Stimulated activated CD8-positive, alpha-beta memory T cell treated with anti-CD3 and anti-CD28 coated beads, Interleukin-2, amount 100 ng/mL, for 1 hour (primary cell): ENCODE measurements at places on chromosomes 6 and 20.

GRCh38 chr6:125377621-125378020 is 75.9 kb upstream of the HDDC2 start:
- no peak for DNase-seq

DNA sequence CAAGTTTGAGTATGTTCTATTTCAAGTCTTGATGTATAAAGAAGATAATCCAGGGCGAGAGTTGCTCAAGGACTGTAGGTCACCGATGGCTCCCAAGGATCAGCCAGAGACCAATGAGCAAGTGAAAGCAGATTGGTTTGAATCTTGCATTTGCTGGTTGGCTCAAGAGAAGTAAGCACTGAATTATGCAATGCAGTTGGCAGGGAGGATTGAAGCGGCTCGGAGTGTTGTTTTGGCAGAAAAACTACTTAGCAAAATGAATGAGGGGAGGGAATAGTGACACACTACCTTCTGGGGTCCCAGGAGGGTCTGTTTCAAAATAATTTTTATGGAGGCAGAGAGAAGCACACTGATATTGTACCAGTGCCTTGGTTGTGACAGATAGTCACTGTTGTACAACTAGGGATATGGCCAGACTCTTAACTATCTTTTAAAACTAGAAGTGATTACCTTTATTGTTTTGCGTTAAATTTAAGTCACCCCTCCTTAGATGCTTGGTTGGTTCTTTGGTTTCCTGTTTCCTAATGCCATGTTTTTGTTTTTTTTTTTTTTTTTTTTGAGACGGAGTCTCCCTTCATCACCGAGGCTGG is 15.7 kb downstream of the SASH1 start:
- DNase-seq = no peak

GRCh38 chr20:23928788-23929187 is 49.2 kb upstream of the CST5 start:
- DNase-seq = no peak

DNA sequence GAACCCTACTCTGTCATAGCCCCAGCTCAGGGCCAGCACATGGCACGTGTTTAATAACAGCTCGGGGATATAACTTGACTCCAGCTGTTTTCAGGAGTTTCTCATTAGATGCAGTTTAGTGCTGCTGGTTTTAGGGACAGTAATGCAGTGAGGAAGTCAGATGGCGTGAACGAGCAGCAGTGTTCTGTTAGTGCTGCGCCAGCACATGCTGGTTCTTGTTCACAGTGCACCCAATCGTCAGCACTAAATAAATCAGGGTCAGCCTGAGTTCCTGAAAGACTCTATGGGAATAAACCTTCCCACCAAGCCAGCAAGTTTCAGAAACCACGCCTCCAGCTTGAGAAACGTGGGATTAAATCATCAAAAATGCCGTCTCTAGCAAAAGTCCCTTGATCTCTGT is 235.9 kb upstream of the SUPT3H start:
- DNase-seq = no peak

GRCh38 chr6:4853782-4854511 is 77.7 kb downstream of the CDYL start:
- DNase-seq = no peak

DNA sequence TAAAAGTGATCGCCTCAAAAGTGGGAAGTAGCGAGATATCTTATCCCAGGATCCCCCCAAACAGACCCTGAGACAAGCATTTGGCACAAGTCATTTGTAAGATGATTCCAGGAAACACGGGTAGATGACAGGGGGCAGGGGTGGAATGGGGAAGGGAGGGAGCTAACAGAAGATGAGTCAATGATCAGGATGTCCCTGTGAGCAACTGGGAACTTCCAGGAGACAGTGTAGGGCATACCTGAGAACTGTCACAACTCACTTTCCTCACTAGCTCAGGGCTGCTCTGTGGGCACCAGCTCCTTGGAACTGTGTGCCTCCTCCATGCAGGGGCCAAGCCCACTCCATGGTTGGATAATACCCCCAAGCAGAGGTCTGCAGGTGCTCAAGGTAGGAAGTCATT is 38.5 kb upstream of the VSX1 start:
- no peak for DNase-seq

GRCh38 chr6:38261626-38262025 is 378.1 kb downstream of the BTBD9 start:
- no peak for DNase-seq

- no peak for DNase-seq
These were observed 195.3 kb downstream of the SYNE1 start for GRCh38 chr6:152441902-152442301.

DNA sequence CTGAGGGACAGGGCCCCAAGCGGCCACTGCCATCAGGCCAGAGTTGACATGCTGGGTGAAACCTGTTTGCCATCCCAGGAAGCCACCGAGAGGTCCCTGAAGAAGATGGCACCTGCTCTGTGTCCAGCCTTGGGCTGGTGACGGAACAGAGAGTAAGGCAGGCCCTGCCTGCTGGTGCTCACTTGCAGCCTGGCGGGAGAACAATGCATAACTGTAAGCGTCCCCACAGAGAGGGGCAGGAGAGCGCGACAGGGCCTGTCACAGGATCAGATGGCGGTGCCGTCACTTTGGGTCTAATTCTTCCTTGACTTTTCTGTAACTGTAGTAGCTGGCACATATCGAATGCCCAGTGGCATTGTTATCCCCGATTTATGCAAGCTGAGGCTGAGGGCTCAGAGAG is 29.0 kb upstream of the VSTM2L start:
- DNase-seq = no peak

DNA sequence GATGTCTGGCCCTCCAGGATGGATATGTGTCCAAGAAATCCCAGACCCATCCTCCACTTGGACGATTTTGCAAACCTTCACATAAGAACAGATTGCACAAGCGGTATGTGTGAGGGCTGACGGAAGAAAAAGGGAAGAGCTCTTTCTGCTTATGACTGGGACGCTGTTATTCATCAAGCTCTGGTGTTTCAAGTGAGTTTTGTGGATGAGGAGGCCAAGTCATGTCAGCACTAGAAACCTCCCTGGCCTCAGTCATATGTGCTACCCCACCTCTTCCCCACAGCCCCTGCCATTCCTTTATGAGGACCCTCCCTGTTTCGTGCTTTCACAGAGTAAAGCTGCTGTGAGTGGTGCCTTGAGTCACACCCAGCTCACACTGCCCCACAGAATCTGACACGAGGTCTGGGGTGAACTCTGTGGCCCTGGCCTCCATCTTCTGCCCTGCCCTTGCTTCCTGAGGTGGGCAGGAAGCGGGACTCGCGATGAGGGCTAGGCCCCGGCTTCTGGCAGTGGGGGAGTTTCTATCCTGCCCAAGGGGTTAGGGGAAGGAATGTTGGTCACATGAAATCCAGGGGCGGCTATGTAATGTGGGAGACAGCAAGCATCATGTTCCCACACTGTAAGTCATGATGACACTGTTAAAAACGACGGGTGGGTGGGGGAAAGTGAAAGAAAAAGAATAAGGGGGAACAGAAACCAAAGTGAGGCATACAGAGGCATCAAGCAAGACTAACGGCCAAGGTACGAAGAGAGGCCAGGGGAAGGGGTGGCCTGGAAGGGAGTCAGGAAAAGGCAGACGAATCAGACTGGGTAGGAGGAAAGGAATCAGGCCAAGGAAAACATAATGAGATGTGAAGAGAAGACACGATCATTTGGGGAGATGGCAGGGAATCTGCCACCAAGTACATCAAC is 78.1 kb downstream of the PRDM1 start:
- no peak for DNase-seq

GRCh38 chr6:155389130-155389529 is 66.5 kb downstream of the NOX3 start:
- no peak for DNase-seq

DNA sequence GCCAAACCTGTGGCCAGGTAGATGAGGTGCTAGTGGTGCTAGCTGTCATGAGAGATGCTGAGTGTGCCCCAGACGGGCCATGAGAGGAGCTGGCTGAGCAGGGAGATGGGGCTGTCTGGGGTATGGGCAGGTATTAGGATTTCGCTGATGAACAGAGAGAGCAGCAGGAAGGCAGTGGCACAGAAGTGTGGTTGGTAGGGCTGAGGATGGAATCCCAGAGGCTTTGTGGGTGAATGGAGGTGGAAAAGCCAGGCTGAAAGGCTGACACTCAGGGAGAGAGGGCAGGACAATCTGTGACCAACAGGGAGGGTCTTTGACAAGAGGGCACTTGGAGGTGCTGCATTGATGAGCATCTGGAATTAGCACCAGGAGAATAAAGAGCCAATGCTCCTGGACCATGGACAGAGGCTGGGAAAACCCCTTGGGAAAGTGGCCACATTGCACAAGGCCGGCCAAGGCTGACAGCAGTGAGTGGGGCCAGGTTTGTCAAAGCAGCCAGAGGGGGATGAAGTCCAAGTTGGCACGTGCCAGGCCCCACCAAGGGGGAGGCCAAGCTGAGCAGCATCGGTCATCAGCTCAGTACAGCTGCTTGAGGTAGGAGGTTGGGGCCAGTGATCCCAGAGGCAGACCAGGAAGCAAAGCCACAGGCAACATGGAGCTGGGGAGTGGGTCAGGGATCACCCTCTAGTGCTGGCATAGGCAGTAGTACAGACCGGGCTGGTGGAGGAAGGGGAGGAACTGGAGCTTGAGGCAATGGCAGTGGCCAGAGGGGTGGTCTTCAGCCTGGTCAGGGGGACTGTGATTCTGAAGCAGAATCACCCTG is 19.7 kb upstream of the SGK2 start:
- no peak for DNase-seq

GRCh38 chr6:16183187-16183664 is 54.3 kb downstream of the MYLIP start:
- DNase-seq = no peak

DNA sequence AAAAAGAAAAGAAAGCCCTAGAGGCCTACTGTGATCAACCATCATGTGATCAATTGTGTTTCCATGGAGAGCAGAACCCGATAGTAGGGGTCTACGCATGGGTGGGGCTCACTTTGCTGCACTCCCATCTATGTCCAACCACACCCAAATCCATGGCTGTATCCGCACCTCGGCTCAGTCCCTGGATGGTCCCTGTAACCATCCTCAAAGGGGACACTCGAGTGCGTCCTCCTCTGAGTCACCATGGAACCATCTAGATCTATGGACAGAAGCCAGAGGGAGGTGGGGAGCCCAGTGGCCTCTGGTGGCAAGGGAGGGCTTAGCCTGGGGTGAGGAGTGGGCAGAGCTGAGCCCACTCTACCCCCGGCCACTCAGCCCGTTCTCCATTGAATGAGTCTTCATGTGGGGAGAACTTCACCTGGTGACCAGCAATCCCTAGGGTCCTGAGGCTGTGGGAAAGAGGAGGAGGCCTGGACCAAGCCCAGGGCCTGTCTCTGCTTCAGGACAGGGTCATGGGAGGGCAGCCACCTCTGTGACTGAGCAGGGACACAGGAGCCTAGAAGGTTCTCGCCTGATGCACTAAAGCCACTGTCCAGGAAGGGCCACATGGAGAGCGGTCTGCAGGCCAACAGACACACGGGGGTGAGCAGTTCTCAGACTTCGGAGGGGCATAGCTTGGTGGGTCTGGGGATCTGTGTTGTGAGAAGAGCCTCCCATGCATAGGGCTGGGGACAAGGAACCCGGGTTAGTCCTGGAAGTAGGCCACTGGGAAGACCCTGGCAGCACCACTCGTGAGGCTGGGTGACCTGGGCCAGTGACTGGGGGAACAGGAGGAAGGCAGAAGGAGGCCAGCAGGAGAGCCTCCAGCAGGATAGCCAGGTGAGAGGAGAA is 19.3 kb downstream of the RAET1L start:
- no peak for DNase-seq
